ENCODE measurements at places on chromosomes 5 and 9. TPM values are rescaled to one million over a fixed set of nuclear protein-coding genes. Genes with fewer than 3 reads are reported as not detected.

DNA sequence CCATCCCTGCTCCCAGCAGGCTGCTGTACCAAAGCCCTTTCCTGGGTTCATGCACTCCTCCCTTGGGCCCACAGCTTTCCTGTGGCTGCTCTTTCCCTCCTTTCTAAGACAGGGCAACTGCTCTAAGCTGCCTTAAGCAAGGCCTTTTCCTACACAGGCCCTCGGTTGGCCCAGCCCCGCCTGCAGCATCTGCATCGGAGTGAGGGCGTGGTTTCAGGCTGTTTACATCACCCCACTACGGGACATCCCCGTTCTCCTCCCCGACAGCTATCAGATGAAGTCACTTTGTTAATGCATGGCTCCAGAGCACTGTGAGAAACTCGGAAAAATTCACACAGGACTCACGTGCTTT, 3.4 kb downstream of the DPH7 start:
- DNase-seq: peak; percentile 50

DNA sequence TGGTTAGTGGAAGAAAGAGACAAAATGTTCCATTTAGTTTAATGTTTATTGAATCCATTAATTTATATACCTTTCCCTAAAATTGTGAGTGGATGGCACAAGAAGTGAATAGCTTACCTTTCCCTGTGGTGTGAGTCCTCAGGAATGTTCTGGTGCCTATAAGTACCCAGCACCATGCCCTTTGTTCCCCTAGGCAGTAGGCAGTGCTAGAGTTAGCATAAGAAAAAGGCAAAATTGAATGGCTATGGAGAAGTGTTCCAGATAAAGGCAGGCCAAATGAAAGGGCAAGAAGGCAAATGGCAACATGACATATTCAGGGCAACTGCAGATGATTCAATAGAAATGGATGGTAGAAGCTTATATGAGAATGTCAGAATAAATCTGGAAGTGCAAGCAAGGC, 370.8 kb upstream of the PTGER4 start:
- DNase-seq: no peak

DNA sequence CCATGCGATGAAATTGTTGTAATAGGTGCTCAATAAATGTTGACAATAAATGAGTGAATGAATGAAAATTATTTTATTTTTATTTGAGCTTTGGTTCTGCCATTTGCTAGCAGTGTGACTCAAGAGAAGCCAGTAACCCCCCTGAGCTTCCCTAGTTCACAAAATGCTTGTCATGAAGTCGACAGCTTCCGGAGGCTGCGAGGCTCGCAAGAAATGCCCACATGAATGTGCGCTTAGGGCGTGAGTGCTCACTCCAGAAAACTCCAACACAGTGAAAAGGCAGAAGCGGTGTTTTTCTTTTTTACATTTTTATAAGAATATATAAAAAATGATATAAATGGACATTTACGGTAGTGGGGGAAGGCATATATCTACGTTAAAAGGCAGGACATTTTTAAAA, 26.5 kb downstream of the CDKN2A start:
- DNase-seq: no peak

CDH9 gene
- not detected for total RNA-seq

HTR1A gene
- total RNA-seq: not detected

GFRA3 gene
- total RNA-seq: 0.12 TPM
